ENCODE measurements at places on chromosomes 5 and 9.

DNA sequence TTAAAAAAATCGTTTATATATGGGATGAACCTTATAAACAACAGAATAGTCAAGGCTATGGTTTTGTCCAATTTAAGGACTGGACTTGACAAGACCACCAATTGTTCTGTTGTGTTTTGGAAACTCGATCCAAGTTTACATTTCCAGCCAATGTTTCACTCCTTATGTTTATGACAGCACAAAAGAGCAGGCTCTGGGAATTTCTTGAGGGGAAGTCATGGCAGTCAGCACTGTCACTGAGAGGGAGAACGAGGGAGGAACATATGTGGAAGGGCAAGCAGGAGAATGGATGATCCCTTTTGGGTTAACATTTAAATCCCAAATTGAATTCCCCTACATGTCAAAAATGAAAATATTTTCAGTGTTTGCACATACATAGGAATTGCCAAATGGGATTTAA, 292.5 kb downstream of the MARCHF11 start:
- DNase-seq = no peak

- DNase-seq = no peak
These were observed 22.1 kb downstream of the ADRB2 start for GRCh38 chr5:148848393-148849031.

GRCh38 chr5:102749416-102750030, 5.6 kb upstream of the PAM start:
- DNase-seq = no peak

DNA sequence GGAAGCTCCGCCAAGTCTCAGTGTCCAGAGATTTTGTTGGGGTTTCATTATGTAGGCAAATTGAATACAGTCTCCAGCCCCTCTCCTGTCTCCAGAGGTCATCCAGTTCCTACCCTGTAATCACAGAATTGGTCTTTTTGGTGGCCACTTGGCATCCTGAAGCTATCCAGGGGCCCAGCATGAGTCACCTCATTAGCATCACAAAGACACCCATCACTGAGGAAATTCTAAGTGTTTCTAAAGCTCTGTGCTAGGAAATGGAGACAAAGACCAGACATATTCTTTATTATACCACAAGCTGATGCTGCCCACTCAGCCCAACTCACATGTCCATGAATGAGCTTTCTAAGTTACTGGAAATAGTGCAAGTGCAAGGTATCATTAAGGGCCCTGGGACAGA, 229.9 kb downstream of the DOCK8 start:
- DNase-seq = no peak

GRCh38 chr9:135196474-135196873, 109.0 kb downstream of the OLFM1 start:
- no peak for DNase-seq

DNA sequence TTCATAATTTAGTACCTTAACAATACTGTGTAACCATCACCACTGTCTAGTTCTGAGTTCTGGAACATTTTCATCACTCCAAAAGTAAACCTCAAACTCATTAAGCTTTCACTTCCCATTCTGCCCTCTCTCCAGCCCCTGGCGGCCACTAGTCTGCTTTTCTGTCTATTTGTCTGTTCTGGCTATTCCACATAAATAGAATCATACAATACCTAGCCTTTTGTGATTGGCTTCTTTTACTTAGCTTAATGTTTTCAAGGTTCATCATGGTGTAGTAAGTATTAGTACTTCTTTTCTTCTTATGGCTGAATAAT, 138.7 kb downstream of the RAPGEF6 start:
- no peak for DNase-seq

GRCh38 chr9:127089631-127090081, 32.8 kb downstream of the ANGPTL2 start:
- no peak for DNase-seq

DNA sequence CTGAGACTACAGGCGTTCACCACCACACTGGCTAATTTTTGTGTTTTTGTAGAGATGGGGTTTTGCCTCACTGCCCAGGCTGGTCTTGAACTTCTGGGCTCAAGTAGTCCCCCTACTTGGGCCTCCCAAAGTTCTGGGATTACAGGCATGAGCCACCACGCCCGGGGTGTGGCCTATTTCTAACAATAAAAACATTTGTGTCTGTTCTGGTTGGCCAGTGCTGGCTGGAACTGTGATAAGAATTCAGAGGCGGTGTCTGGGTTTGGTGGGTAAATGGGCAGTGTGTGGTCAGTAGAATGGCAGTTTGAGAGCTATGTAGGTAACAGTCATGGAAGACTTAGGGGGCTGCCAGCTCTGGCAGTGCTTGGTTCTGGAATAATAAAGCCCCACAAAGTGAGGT, 46.9 kb upstream of the SYNPO start:
- DNase-seq = no peak

- DNase-seq = no peak
These were observed 22.7 kb downstream of the CAVIN4 start for GRCh38 chr9:100600521-100601079.

DNA sequence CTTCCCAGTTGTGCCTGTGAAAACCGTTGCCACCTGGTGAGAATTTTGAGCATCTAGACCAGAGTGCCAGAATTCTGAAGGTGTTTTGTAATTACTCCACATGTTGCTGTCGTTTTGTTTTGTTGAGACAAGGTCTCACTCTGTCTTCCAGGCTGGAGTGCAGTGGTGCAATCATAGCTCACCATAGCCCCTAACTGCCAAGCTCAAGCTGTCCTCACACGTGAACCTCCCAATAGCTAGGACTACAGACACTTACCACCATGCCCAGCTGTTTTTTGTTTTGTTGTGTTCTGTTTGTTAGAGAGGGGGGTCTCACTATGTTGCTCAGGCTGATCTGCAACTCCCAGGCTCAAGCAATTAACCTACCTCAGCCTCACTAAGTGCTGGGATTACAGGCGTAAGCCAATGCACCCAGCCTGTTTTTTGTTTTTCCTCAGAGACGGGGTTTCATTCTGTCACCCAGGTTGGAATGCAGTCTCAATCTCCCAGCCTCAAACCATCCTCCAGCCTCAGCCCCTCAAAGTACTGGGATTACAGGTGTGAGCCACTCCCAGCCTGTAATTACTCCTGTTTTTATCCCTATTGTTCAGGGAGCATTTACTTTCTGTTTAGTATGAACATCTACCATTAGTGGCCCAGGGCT, 121.1 kb upstream of the DMRT1 start:
- no peak for DNase-seq
